Amniotic epithelial cell (primary cell): ENCODE measurements at places on chromosomes 2 and 18.

- peak; percentile 19 for DNase-seq
Observed at GRCh38 chr18:4017480-4017879, 437.6 kb downstream of the DLGAP1 start.

- DNase-seq = no peak
Observed at GRCh38 chr2:2031101-2031500, 286.8 kb upstream of the PXDN start.

- peak; percentile 82 for DNase-seq
Observed at GRCh38 chr2:231187736-231188505, 10.5 kb upstream of the ARMC9 start.

GRCh38 chr18:58402247-58402646 lies 226.6 kb downstream of the ALPK2 start:
- DNase-seq = no peak

DNA sequence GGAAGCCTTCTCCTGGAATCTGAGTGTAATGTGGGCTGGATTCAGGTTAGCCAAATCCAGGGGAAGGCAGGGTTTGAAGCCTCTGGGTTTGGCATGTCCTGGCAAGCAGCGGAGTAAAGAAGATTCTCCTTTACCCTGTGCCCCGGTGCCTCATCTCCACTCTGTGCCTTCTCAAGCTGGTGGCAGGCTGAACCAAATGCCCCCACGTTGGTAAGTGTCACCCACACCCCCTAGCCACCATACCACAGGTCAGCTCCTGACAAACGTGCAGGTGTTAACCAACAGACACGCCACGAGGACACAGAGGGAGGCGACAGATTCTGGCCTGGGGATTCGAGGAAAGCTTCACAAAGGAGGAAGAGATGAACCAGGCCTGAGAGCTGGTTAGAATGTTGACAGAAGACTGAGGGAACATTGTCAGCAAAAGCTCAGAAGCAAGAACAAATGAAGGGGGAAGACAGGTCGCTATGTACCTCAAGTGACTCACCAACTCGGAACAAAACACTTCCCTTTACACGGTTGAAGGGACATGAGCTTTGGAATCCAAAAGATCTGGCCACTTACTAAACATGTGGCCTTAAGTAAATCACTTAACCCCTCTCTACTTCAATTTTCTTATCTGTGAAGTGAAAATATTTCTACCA lies 85.2 kb upstream of the LCLAT1 start:
- no peak for DNase-seq

DNA sequence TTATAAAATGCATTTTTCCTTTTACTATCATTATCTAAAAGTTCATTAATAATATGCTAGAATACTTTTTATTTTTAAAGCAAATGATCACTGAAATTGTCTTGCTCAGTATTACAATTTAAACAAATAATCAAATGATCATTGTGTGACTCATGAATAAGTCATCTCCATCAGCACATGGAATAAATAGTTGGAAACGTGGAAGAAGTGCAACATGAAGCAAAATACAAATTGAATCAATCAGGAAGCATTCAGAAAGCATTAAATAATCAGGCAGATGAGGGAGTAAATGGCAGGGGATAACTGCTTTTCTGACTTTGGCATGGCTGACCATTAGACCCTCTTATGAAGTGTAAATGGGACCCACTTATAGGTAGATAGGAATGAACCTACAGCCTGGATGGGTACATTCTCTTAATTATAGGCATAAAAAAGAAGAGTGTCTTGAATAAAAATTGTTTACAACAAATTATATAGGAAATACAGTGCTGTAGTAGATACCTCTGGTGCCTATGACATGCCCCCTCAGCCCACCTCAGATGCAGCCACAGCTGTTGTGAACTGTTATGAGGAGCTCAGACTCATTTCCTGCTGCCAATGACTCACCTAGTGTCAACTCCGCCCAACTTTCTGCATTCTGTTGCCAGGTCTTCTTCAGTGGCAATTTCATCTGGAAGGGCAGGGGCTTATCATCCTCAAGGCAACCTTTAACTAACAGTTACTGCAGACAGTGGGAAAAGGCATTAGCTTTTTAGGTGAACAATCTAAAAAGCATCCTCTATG lies 936.0 kb downstream of the TRIB2 start:
- DNase-seq = no peak

- no peak for DNase-seq
Observed at GRCh38 chr2:422676-423435, 135.0 kb upstream of the ALKAL2 start.

DNA sequence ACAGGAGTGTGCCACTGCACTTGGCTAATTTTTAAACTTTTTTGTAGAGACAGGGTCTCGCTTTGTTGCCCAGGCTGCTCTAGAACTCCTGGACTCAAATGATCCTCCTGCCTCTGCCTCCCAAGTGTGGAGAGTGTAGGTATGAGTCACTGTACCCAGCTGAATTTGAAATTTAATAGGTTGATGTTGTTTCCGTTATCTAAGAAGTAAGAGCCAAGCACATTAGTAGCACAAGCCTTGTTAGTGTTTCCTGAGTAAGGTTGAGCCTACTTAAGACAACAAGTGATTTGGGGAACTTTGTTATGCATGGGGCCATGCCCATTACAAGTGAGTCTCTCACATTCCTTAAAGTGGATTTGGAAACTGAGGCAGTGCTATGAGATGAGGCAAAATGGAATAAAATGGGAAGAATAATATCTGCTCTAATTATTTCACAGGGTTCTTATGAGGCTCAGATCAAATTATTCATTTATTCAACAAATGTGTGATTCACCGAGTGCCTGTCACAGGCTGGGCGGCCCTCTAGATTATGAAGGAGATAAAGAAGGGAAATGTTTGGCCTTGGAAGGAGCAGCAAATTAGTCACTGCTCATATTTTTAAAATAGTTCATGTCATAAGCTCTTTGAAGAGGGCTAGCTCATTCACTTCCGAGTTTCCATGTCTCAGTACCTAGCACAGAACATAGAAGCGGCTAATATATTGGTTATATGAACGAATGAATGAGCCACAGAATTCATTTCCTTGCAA lies 217.2 kb downstream of the LDLRAD4 start:
- DNase-seq = peak; percentile 86

DNA sequence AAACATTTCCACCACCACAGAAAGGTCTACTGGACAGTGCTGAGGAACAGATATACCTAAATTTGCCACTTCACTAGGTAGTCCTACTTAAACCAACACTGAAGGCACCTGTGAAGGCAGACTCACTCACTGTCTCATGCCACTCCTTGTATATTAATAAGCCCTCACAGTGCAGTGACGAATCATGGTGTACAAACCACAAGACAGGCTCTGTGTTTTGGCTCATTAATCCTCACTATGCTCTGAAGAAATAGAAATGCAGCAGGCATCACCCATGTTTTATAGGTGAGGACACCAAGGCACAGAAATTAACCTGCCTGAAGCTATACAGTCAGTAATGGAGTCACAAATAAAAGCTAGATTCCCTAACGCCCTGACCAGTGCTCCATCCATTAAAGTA lies 44.3 kb downstream of the BARD1 start:
- DNase-seq = no peak

- DNase-seq = no peak
Observed at GRCh38 chr2:167607211-167607610, 640.2 kb downstream of the STK39 start.
